ENCODE measurements at places on chromosomes 4 and X.

- DNase-seq = no peak
Observed at GRCh38 chr4:11532138-11532537, 103.4 kb upstream of the HS3ST1 start.

DNA sequence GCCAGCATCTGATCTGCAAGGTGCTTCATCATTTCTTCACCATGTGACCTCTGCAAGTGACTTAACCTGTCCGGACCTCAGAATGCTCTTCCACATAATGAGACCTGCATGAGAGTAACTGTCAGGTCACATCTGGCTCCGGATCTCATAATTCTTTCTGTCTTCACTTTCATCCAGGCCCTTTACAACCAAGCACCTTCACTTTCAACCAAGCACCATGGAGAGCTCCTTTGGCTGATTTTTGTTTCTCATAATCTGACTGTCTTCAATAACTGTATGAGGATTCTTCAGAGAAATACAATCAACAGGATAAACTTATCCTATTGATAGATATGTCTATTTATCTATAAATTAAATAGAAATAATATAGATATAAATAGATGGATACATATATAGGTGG lies 148.1 kb downstream of the VCX3A start:
- DNase-seq = no peak

GRCh38 chrX:45862801-45863200 lies 662.1 kb upstream of the DIPK2B start:
- DNase-seq = no peak

GRCh38 chrX:20355187-20355586 lies 88.5 kb upstream of the RPS6KA3 start:
- no peak for DNase-seq

- DNase-seq = no peak
Observed at GRCh38 chr4:40065010-40065409, 8.4 kb downstream of the N4BP2 start.

DNA sequence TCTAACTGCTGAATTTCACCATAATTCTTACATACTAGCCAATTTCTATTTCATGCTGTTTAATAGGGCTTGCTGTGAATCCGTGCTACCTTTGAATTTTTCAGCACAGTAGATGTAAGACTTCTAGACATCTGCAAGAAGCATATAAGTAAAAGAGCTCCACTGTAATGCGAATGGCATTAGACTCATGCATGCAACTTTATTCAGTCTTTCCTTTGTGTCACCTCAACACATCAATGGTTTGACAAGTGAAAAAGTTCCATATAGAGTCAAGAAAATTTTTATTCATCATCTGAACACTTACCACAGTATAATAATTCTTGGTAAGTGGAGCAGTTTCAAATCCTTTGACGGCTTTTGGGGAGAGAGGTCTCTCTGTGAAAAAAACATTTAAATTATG lies 48.9 kb downstream of the ARHGEF6 start:
- no peak for DNase-seq

DNA sequence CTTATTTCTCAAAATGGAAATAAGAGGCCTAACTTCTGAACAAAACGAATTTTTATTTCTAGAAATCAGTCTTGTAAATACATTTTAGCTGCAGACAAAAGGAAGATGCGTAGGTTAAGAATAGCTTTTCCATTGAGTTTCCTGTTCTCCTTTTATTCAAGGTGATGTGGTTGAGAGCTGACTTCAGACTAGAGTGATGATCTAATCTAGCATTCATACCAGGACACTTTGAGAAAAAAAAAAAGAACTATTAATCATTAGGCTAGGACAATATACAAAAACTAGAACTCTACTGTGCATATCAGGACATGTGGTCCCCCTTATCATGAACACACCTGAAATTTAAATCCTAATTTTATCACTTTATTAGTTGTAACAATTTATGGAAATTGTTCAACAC lies 884.5 kb upstream of the EPHA5 start:
- DNase-seq = peak; percentile 21

- no peak for DNase-seq
Observed at GRCh38 chr4:103303011-103303410, 104.9 kb upstream of the CENPE start.

- DNase-seq = peak; percentile 4
Observed at GRCh38 chr4:24743927-24744326, 51.4 kb upstream of the SOD3 start.

GRCh38 chrX:122910697-122911096 lies 273.4 kb upstream of the GRIA3 start:
- DNase-seq = no peak

DNA sequence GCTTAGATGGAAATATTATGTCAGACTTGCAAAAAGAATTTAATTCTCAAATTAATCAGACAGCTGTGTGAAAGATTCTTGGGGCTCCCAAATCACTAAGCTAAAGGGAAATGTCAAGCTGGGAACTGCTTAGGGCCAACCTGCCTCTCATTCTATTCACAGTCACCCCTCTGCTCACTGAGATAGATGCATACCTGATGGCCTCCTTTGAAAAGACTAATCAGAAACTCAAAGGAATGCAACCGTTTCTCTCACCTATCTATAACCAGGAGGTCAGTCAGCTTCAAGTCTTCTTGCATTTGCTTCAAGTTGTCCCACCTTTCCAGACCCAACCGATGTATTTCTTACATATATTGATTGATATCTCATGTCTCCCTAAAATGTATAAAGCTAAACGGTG lies 882.7 kb downstream of the CENPC start:
- DNase-seq = no peak

- DNase-seq = peak; percentile 61
Observed at GRCh38 chrX:105697984-105698781, 124.2 kb upstream of the NRK start.

DNA sequence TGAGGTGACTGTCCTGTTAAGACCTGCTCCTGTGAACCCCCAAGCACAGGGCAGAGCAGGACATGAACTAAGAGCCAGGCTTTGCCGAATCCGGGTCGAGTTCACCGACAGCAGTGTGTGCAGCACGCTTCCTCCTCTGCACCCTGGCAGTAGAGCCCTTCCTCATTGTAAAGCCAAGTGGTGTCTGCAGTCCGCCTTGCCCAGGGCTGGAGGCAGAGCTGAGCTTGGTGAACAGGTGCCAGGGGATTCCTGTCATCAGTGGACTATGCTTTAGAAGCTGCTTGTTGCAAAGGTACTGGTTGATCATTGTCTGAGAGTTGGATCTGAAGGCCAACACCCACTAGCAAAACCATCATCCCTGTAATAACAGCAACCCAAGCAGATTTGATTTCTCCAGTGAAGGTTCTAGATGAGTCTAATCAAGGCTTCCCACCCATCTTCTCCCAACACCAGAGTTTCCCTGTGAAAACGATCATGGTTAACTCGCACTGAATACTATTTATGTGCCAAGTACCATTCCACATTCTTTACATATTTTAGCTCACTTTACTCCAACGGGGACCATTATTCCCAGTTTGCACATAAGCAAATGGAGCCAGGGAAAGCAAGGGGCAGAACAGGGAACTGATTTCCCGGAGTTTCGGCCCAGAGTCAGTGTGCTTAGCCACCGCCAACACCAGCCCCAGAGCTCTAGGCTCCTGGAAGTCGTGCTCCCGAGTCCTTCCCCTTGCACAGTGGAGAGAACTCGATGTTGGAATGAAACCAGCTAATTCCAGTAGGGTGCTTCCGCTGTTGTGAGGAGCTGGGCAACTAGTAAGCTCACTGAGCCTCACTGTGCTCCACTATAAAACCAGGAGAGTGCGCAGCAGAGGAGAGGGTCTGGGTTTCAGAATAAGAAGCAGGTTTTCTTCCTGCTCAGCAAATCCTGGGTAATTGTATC lies 1.4 kb upstream of the SLC34A2 start:
- peak; percentile 11 for DNase-seq

GRCh38 chr4:26233350-26233749 lies 87.5 kb upstream of the RBPJ start:
- DNase-seq = no peak

- no peak for DNase-seq
Observed at GRCh38 chr4:45596379-45597101, 527.3 kb downstream of the GABRG1 start.

DNA sequence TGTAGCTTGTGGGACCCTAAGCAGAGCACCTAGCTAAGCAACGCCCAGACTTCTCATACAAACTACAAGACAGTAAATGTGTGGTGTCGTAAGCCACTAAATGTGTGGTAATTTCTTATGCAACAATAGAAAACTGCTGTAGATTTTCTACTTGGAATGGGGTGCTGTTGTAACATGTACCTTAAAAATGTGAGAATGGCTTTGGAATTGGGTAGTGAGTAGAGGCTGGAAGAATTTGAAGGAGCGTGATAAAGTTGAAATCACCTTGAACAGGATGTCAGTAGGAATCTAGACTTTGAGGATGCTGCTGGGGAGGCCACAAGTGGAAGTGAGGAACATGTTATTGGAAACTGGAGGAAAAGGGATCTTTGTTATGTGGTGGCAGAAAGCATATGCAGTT lies 43.2 kb upstream of the FUNDC1 start:
- DNase-seq = no peak

DNA sequence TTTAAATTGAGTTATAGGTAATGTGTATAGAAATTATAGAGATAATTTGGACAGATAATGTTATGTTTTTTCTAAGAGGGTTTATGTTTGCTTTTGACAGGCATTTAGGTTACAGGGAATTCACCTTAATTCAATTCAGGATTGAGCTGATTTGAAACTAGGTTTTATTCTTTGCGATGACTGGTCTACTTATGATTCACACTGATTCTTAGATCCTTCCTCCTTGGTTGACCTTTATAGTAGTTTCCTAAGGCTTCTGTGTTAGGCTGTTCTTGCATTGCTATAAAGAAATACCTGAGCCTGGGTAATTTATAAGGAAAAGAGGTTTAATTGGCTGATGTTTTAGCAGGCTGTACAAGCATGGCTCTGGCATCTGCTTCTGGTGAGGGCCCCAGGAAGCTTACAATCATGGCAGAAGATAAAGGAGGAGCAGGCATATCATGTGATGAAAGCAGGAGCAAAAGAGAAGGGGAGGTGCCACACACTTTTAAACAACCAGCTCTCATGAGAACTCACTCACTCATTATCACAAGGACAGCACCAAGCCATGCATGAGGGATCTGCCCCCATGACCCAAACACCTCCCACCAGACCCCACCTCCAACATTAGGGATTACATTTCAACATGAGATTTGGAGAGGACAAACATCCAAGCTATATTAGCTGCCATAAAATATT lies 155.0 kb upstream of the SFRP2 start:
- no peak for DNase-seq

- peak; percentile 23 for DNase-seq
Observed at GRCh38 chr4:33961761-33962160, 2282.6 kb downstream of the ARAP2 start.

DNA sequence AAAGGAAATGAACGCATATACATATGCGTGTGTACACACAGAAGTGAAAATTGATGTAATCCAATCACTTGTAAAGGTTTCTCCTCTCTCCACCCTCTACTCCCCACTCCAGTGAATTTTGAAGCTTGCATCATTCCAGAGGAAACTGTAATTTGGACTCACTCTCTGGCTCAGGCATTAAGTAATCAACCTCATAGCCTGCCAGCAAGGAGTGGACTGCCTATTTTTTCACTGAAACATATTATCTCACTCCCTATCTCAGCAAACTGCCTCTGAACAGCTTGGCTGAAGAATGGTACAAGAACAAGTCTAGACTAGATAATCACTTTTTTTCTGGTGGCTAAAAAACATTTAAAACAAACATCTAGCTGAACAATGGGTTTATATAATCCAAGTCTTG lies 124.2 kb downstream of the C4orf51 start:
- DNase-seq = peak; percentile 92

GRCh38 chrX:33188286-33188685 lies 23.1 kb downstream of the DMD start:
- no peak for DNase-seq

DNA sequence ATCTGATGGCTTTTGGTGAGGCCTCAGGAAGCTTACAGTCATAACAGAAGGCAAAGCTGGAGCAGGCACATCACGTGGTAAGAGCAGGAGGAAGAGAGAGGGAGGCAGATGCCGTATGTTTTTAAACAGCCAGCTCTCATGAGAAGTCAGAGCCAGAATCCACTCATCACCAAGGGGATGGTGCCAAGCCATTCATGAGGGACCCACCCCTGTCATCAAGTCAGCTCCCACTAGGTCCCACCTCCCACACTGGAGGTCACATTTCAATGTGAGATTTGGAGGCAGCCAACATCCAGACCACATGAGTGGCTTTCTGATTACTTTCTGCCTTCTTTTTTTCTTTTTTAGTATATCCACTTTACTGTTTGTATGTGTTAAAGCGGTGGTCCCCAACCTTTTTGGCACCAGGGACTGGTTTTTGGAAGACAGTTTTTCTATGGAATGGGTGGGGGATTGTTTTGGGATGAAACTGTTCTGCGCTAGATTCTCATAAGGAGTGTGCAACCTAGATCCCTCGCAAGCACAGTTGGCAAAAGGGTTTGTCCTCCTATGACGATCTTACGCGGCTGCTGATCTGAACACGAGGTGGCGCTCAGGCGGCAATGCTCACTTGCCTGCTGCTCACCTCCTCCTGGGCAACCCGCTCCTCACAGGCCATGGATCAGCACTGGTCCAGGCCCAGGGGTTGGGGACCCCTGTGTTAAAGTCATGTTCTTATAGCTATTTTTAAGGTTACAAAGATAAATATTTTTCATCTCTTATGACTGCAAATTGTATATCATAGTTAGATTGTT lies 61.7 kb downstream of the SLIT2 start:
- peak; percentile 47 for DNase-seq

GRCh38 chr4:102629673-102630072 lies 128.5 kb downstream of the NFKB1 start:
- DNase-seq = no peak

DNA sequence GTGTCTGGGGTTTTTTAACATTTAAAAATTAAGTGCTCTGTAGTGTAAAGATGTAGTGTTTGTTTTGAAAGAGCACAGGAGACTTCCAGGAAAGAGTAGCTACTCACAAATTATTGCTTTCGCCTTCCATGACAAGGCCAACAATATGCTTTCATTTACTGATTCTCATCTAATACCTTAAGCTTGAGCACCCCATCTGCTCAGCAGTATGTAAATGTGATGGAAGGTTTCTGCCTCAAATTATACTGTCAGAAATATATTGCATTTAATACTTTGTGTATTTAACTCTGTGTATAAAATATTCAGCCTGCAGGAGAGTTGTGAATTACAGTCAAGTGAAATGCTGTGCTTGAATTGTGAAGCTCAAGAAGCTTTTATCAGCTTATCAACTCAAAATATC lies 296.3 kb upstream of the ATOH1 start:
- no peak for DNase-seq

DNA sequence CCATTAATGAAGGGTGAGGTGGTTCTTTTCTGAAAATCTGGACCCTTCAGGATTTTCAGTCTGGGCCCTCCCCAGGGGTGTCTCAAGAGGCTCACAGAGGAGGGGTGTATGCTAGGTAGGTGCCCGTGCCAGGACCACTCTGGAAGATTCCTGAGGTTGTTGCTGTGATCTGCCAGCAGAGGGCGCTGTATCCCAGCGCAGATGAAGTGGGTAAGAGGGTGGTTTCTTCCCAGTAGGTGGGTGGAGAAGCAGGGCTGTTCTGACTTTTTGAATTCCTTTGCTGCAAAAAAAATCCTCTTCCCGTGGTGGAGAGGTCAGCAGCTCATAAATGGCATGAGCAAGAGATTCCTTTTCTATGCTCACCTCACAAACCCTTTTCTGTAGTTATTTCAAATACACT lies 51.1 kb downstream of the SCML1 start:
- peak; percentile 69 for DNase-seq

GRCh38 chr4:38455092-38455862 lies 208.7 kb upstream of the KLF3 start:
- no peak for DNase-seq

- DNase-seq = no peak
Observed at GRCh38 chrX:46758163-46758955, 559 bp downstream of the SLC9A7 start.

GRCh38 chr4:97457253-97457652 lies 686.0 kb downstream of the STPG2 start:
- DNase-seq = no peak

- no peak for DNase-seq
Observed at GRCh38 chr4:184310881-184311709, 93.4 kb upstream of the ENPP6 start.
